Fibroblast of skin of right biceps (primary cell): ENCODE measurements at places on chromosomes 12 and 14.

DNA sequence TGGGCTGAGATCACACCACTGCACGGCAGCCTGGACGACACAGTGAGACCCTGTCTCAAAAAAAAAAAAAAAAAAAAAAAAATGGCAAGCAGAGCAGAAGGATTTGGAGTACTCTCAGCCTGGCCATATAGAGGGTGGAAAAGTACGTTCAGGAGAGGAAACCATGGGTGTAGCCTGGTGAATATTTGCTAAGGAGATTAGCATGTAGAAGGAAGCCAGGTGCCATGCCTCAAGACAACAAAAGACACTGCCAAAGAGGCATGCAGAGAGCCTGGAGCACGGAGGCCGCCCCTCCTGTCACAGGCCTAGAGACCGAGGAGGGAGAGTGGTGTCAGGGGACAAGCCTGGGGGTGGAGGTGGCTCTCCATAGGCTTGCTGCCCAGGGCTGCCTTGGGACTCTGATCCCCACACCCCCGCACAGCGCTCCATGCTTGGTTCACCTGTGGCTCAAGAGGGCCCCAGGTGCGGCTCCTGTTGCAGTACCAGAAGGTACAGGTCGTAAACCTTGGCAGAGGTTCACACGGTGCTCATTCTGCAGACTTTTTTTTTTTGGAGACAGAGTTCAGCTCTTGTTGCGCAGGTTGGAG lies 27.9 kb upstream of the DEGS2 start:
- DNase-seq, result no peak

- DNase-seq, result no peak
Observed at GRCh38 chr14:93032421-93032936, 83.2 kb downstream of the ITPK1 start.

GRCh38 chr12:52391618-52392002 lies 6.2 kb upstream of the KRT84 start:
- DNase-seq, result no peak

- no peak for DNase-seq
Observed at GRCh38 chr14:70638416-70638815, 3.3 kb upstream of the TTC9 start.

- DNase-seq, result no peak
Observed at GRCh38 chr12:106152334-106152733, 13.6 kb upstream of the NUAK1 start.

DNA sequence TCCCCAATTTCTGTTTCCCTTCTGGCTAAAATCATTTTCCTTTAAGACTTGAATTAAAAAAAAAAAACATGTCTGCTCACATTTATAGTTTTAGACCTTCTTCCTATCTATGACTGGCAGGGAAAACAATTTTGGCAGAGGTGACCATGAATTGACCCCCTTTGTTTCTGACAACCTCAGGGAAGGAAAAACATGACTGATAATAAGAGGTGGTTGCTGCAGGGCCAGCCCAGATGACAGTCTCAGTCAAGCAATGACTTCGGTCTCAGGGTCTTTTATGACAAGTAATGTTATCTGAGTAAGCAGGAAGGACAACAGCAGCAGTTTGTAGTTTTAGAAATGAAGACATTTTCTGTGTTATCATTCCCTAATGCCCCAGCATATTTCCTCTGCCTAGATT lies 430.9 kb downstream of the LRIG3 start:
- no peak for DNase-seq

DNA sequence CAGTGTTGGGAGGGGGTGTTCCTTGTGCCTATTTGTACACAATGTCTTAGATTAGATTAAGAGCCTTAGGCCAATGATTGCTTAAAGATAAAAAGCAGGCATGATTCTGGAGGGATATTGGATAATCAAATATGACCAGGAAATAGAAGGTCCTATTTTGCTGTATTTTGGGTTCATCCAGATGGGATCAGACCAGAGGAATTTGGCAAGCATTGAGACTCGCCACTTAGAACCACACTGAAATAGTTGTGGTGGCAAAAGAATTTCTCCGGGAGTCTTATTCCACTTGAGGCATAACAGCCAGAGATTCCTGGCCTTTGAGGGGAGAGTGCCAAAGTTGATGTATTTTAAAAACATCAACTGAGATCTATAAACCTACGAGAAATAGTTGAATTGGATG lies 327.2 kb downstream of the RAD51B start:
- DNase-seq, result peak; percentile 99

DNA sequence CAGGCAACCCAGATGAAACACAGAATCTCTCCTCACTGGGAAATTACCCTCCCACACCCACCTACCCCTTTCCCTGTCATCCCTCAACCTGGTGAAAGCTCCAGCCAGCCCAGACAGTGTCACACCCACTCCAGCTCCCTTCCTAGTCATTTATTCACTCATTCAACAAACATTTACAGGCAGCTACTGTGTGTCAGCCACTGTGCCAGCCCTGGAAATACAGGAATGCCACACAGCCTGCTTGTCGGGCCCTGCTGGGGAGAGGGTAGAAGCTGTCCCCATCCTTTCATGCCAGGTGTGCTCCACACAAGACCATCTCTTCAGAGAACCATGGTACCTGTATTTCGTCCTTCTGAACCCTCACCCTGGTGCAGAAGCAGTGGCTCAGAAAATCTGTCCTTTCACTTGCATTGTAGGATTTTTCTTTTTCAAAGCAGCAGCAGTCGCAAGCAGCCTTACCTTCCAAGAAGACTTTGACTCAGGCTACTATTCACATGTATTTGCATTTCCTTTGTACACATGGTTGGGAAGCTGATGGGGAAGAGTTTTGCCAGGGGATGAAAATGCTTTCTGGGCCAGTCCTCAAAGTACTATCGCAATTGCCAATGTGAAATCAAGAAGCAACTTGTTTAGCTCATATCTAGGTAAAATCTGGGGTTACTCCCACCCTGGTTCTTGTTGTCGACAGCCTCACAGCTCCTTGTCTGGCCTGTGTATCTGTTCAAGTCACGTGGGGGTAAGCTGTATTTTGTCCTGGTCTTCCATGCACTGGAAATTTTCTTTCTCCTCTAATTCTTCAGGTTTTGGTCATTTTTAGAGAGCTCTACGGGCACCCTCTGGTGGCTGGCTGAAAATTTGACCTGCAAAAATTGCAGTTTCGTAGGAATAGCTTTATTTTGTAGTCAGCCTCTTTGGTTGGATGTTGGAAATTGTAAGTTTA lies 147.4 kb upstream of the EGLN3 start:
- peak; percentile 31 for DNase-seq

- no peak for DNase-seq
Observed at GRCh38 chr12:99906786-99907579, 77.8 kb downstream of the ANKS1B start.

- no peak for DNase-seq
Observed at GRCh38 chr14:89366864-89367778, 49.9 kb downstream of the FOXN3 start.

GRCh38 chr12:101302741-101303140 lies 22.8 kb downstream of the UTP20 start:
- no peak for DNase-seq

GRCh38 chr12:63132201-63132600 lies 18.8 kb downstream of the AVPR1A start:
- no peak for DNase-seq

DNA sequence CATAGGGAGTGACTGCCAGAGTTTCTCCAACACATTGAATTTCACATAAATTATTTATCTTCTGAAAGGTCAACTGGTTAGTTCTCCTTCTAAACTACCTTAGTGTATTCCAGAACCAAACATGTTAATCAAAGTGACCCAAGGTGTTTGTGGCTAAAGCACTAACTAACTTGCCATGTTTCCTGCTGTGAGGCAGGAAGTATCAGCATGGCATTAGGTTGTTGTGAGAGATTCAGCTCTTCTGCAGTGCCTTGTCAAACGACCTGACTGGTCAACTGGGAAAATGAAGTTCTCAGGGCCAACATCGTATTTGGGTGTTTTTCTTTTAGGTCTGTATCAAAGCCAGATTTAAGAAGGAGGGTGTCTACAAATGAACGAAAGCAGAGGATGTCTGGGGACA lies 448.1 kb downstream of the APAF1 start:
- DNase-seq, result no peak

- peak; percentile 63 for DNase-seq
Observed at GRCh38 chr14:32601906-32602305, 272.8 kb downstream of the AKAP6 start.

GRCh38 chr14:64491637-64492036 lies 12.0 kb downstream of the ZBTB25 start:
- no peak for DNase-seq

GRCh38 chr12:107992870-107993451 lies 136.1 kb upstream of the WSCD2 start:
- DNase-seq, result peak; percentile 24

DNA sequence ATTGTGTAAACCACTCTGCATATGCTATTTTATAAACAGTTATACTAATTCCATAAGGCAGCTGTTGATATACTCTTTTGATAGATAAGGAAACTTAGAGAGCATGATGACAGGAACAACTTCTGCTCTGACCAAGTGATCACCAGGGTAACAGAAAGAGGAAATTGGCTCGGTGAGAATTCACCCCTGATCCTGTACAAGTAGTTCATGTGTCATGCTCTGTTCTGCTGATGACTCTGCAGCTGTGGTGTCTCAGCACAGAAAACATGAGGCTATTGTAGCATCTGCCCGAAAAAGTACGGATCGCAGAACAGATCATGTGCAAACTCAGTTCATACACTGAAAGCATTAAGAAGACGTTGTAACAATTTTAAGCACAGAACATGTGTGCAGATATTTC lies 345.0 kb downstream of the LRIG3 start:
- DNase-seq, result peak; percentile 77

GRCh38 chr14:56342494-56342942 lies 224.3 kb downstream of the PELI2 start:
- peak; percentile 79 for DNase-seq
